ENCODE measurements at places on chromosomes 4 and X. TPM values are rescaled to one million over a fixed set of nuclear protein-coding genes. Genes with fewer than 3 reads are reported as not detected.

SPANXB1 gene
- total RNA-seq: not detected

HS6ST2 gene
- 0.13 TPM for total RNA-seq

PALLD gene
- total RNA-seq: 8.7 TPM

CXorf49 gene
- total RNA-seq: not detected

EPGN gene
- total RNA-seq: not detected

Measured in bladder microvascular endothelial cell (primary cell).